ENCODE measurements at places on chromosomes 7 and 10.

DNA sequence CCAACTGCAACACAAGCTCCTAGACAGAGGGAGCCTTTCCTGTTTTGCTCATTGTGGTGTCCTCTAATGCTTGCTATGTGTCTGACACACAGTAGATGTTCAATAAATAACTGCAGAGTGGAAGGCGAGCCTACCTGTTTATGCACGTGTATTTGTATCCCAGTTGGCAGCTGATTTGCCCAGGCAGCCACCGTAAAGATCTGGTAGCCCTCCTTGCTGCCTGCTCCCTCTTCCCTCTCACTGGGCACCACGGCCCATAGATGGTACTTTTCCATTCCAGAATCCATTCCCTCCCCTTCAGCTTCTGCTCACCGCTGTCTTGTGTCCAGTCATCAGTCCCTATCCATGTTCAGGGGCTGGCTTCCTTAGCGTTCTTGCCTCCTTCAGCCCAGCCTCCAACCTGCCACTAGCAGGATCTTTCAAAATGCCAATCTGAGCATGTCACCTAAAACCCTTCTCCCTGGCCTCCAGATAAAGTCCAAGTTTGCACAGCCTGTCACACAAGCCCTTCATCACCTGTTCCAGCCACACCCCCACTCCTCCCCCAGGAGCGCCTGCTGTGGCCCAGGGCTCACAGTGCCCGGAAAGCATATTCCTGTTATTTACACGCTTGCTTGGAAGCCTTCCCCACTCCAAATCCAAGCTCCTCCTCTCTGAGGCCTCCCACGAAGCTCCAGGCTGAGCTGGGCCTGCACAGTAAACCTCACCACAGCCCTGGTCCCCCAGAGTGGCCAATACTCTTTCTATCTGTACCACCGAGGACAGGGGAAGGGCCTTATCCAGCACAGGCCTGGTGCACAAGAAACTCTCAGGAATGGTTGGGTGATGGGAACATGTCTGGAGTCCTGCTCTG is 21.0 kb downstream of the ZCCHC24 start:
- peak overlapping the region; percentile 61 for H3K27ac ChIP-seq
- peaks cover 54% of the 10 kb centered on the region for H3K36me3 ChIP-seq
- no peaks in the 10 kb centered on the region for H3K27me3 ChIP-seq
- H3K4me1 ChIP-seq = peaks cover 59% of the 10 kb centered on the region
- DNase-seq = no peak

GRCh38 chr7:135512135-135512887 is 2.4 kb upstream of the CNOT4 start:
- H3K27me3 ChIP-seq = no peaks in the 10 kb centered on the region
- peaks cover 12% of the 10 kb centered on the region for H3K4me1 ChIP-seq
- DNase-seq = no peak
- H3K36me3 ChIP-seq = no peaks in the 10 kb centered on the region
- no peak overlapping the region for H3K27ac ChIP-seq
- no peak overlapping the region for H3K4me3 ChIP-seq

DNA sequence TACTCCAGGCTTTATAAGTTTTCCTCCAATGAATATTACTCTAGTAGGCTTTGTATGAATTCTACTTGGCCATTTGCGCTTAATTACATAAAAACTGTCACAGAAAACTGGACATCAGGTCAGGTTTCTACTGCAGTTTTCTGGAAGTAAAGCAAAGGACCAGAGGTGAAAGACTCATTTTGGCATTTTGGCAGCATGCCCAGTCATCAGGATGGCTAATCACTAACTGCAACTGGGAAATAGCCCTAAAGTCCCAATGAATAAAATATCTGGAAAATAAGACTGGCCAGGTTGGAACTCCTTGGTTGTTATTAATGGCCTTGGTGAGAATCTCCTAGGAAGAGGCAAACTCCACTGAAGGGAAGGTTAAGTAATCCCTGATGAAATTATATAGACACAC is 75.5 kb downstream of the COPG2 start:
- peaks cover 5% of the 10 kb centered on the region for H3K4me1 ChIP-seq
- H3K36me3 ChIP-seq = peaks cover 9% of the 10 kb centered on the region
- H3K4me3 ChIP-seq = no peak overlapping the region
- H3K27me3 ChIP-seq = no peaks in the 10 kb centered on the region

DNA sequence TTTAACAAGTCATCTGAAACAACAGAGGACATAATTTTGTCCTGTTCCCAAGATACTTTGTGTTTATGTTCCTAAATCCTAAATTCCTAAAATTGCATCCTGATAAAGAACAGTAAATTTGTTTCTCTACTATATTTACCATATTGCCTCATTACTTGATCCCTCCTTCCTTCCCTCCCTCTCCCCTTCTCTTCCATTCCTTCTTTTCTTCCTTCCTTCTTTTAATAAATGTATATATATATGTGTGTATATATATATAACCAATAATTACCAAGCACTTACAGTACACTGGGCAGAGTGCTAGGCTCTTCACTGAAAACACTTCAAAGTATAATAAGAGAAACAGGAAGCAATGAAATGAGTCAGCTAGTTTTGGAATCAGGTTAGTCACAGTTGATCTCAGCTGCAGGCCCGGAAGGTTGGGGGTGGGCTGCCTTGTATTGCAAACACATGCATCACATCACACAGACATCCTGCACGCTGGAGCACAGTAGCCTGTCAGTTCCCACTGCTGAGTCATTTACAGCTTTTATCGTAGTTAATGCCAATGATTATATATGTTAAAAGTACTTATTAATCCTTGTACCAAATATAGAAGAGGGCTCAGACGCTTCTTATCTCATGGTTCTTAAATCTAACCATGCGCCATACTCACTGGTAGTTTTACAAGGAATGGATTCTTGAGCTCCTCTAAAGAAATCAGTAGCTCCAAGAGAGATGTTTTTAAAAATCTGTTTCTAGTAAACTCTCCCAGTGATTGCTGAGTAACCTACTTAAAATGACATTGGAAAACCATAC is 551.7 kb downstream of the GRM8 start:
- no peaks in the 10 kb centered on the region for H3K27me3 ChIP-seq
- DNase-seq = peak; percentile 86
- H3K27ac ChIP-seq = peak overlapping the region; percentile 79
- H3K4me1 ChIP-seq = peaks cover 24% of the 10 kb centered on the region
- no peak overlapping the region for H3K4me3 ChIP-seq

- H3K27me3 ChIP-seq = no peaks in the 10 kb centered on the region
- H3K4me3 ChIP-seq = no peak overlapping the region
- DNase-seq = no peak
- peaks cover 26% of the 10 kb centered on the region for H3K4me1 ChIP-seq
- peaks cover 7% of the 10 kb centered on the region for H3K36me3 ChIP-seq
Measured at GRCh38 chr10:14270370-14270769, 60.4 kb downstream of the FRMD4A start.

Measured in osteocyte (in vitro differentiated cells).